MCF 10A (cell line): ENCODE measurements at places on chromosomes 7 and 10. TPM values are rescaled to one million over a fixed set of nuclear protein-coding genes. Genes with fewer than 3 reads are reported as not detected.
A peak's percentile ranks its signal among the peaks of the same experiment; 100 is the strongest.

- no peaks in the 10 kb centered on the region for H3K36me3 ChIP-seq
- peaks cover 7% of the 10 kb centered on the region for H3K4me1 ChIP-seq
- DNase-seq, result no peak
- no peak overlapping the region for H3K27ac ChIP-seq
These were observed 568.0 kb downstream of the POM121L12 start for GRCh38 chr7:53603461-53603860.

GRCh38 chr10:111984057-111984456 lies 199.5 kb downstream of the GPAM start:
- H3K27me3 ChIP-seq, result peaks cover 32% of the 10 kb centered on the region
- H3K36me3 ChIP-seq, result peaks cover 6% of the 10 kb centered on the region

- H3K36me3 ChIP-seq, result no peaks in the 10 kb centered on the region
- H3K4me1 ChIP-seq, result peaks cover 8% of the 10 kb centered on the region
- peak overlapping the region; percentile 7 for H3K27ac ChIP-seq
- H3K27me3 ChIP-seq, result no peaks in the 10 kb centered on the region
These were observed 54.4 kb downstream of the SEMA3A start for GRCh38 chr7:84139986-84140729.

DNA sequence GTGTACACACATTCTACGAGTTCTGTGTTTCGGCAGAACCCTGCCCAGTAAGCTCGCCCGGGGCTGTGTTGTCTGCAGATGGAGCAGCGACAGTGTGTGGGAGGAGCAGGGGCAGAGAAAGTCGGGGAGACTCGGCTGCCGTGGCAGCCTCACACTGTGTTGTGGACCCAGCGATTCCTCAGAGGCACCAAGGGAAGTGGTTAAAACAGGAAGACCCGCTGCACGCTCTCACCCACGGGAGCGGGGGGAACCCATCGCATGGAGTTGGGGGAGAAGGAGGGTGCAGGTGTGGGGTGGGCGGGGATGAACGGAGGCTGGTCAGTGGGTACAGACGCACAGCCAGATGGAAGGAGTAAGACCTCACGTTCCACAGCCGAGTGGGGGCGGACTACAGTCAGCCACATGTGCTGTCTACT lies 250.2 kb downstream of the ELFN1 start:
- no peak overlapping the region for H3K4me3 ChIP-seq
- DNase-seq, result no peak
- H3K36me3 ChIP-seq, result no peaks in the 10 kb centered on the region
- H3K4me1 ChIP-seq, result peaks cover 6% of the 10 kb centered on the region
- no peaks in the 10 kb centered on the region for H3K27me3 ChIP-seq
- H3K27ac ChIP-seq, result no peak overlapping the region

- H3K4me1 ChIP-seq, result peaks cover 66% of the 10 kb centered on the region
- H3K4me3 ChIP-seq, result no peak overlapping the region
- no peaks in the 10 kb centered on the region for H3K36me3 ChIP-seq
- peak overlapping the region; percentile 63 for H3K27ac ChIP-seq
- peak; percentile 80 for DNase-seq
These were observed 228.2 kb downstream of the PTEN start for GRCh38 chr10:88091490-88092061.

DNA sequence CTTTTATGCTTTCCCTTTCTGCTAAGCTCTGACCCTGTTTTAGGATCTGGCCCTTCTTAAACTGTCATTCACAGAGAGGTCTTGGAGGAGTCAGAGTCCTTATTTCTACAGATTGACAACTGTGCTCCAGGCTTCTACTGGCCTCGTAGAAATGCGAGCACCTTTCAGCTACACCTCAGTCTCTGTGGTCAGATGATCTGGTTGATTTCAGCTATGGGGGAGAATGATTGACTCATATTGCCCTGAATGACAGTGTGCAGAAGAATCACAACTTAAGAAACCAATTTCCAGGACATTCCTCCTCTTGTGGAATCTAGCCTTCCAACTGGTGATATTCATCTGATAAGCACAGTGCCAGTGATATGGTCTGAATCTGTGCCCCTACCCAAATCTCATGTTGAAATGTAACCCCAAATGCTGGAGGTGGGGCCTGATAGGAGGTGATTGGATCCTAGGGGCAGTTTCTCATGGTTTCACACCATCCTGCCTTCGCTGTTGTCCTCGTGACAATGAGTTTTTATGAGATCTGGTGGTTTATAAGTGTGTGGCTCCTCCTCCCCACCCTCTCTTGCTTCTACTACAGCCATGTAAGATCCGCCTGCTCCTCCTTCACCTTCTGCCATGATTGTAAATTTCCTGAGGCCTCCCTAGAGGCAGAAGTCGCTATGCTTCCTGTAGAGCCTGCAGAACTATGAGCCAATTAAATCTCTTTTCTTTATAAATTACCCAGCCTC lies 14.0 kb upstream of the CYP3A7 start:
- no peak overlapping the region for H3K4me3 ChIP-seq
- no peak for DNase-seq
- no peaks in the 10 kb centered on the region for H3K27me3 ChIP-seq
- H3K36me3 ChIP-seq, result no peaks in the 10 kb centered on the region
- H3K4me1 ChIP-seq, result peaks cover 24% of the 10 kb centered on the region
- H3K27ac ChIP-seq, result no peak overlapping the region

DNA sequence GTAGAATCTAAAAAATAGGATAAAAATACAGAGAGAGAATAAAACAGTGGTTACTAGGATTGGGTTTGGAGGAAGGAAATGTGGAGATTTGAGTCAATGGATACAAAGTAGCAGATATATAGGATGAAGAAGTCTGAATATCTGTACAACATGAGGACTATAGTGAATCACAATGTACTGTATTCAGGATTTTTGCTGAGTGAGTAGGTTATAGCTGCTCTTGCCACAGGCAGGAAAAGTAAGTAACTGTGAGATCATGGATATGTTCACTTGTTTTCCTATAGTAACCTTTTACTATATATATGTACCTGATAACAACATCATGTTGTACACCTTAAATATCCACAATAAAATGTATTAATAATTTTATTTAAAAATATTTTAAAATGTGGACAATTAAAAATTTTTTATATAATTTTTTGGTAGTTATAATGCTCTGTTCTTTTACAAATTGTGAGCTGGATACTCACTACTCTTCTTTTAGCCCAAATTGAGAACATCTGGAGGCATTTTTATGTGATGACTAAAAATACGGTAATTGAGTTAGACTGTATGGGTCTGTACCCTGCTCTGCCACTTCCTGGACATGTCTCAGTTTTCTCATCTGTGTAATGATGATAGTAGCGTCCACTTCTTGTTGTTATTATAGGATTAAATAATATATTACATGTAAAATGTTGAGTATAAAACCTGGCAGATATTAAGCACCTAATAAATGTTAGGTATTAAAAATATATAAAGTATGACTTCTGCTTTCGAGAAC lies 439.1 kb downstream of the AUTS2 start:
- H3K4me3 ChIP-seq, result no peak overlapping the region
- H3K4me1 ChIP-seq, result no peaks in the 10 kb centered on the region
- no peaks in the 10 kb centered on the region for H3K27me3 ChIP-seq
- DNase-seq, result no peak
- no peaks in the 10 kb centered on the region for H3K36me3 ChIP-seq
- no peak overlapping the region for H3K27ac ChIP-seq

DNA sequence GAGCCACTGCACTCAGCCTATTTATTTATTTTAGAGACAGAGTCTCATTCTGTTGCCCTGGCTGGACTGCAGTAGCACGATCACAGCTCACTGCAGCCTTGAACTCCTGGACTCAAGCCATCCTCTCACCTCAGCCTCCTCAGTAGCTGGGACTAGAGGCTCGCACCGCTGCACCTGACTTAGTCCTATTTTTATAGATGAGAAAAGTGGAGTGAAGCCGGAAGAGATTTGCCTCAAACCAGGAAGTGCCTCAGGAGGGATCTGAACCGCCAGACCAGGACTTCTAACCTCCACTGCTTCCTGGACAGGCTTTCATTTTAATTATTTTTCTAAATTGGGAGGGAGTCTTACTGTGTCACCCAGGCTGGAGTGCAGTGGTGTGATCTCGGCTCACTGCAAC lies 17.5 kb upstream of the CLIP2 start:
- H3K27ac ChIP-seq, result peak overlapping the region; percentile 90
- DNase-seq, result no peak
- peaks cover 5% of the 10 kb centered on the region for H3K36me3 ChIP-seq

- no peak overlapping the region for H3K27ac ChIP-seq
- H3K36me3 ChIP-seq, result peaks cover 6% of the 10 kb centered on the region
- H3K4me1 ChIP-seq, result no peaks in the 10 kb centered on the region
- DNase-seq, result no peak
These were observed 974.2 kb upstream of the ZNF722 start for GRCh38 chr7:63024446-63024845.

The ITPRID1 gene
- not detected in 2 replicates for total RNA-seq

The ATOH7 gene
- not detected in 2 replicates for total RNA-seq
